Stimulated activated CD4-positive, alpha-beta T cell treated with anti-CD3 and anti-CD28 coated beads, TNF-alpha, amount 100 ng/mL, for 48 hours (primary cell): ENCODE measurements at places on chromosomes 13 and 19.

DNA sequence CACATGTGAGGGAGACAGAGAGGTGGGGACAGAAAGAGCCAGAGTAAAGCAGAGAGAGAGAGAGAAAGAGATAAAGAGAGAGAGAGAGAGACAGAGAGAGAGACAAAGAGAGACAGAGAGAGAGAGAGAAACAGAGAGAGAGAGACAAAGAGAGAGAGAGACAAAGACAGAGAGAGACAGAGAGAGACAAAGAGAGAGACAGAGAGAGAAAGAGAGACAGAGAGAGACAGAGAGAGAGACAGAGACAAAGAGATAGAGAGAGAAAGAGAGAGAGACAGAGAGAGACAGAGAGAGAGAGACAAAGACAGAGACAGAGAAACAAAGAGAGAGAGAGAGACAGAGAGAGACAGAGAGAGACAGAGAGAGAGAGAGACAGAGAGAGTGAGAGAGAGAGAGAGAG, 4.2 kb upstream of the TTYH1 start:
- DNase-seq: no peak

DNA sequence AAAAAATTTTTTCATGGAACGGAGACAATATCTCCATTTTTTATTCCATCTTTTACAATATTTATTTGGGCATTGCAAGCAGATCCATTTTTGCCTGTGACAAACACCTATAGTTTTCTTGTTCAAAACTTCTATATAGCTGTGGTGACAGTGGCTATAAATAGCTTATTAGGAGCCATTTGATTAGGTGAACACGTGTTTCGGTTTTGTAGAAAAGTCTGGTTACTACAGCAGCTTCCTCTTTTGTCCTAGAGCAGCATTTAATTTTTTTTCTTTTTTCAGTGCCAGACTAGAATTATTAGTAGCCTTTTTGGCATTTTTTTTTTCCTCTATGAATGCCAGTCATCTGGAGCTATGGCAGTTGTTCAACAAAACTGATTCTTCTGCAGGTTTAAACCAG, 123.5 kb downstream of the RXFP2 start:
- DNase-seq: no peak

GRCh38 chr13:47237571-47237970, 340.7 kb upstream of the HTR2A start:
- DNase-seq: no peak

GRCh38 chr13:97460853-97461252, 26.9 kb downstream of the RAP2A start:
- DNase-seq: no peak

DNA sequence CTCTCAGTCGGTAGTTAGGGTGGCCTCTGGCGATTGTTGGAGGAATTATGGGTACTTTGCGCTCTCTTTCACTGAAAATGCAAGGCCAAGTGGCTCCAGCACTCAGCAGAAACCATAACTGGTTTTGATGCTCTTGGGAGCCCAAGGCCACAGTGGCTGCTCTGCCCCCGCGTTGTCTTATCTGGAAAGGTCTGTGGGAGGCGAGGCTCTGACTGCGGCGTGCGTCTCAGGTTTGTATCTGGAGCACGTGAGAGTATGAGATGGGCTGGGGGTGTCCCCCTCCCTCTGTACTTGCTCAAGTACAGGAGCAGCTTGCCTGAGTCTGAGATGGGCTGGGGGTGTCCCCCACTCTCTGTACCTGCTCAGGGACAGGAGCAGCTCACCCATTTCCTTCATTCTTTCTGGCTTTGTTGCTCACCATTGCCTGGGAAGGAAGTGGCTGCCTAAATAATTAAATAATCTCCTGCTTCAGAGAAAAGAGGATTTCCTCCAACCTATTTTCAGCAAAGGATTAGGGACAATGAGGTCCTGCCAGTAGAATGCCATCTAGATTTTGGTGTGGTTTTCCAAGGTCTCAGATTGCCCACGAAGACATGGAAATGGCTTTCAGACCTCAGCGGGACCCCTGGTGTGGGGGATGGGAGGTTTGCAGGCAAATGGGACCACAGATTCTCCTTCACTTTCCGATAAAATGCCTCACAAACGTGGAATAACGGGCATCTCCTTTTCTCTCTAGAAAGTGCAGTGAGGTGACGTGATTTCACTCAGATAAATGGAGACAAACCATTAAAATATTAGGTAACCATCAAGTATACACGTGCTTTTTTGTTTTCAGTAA, 14.7 kb downstream of the ATP11A start:
- DNase-seq: no peak

DNA sequence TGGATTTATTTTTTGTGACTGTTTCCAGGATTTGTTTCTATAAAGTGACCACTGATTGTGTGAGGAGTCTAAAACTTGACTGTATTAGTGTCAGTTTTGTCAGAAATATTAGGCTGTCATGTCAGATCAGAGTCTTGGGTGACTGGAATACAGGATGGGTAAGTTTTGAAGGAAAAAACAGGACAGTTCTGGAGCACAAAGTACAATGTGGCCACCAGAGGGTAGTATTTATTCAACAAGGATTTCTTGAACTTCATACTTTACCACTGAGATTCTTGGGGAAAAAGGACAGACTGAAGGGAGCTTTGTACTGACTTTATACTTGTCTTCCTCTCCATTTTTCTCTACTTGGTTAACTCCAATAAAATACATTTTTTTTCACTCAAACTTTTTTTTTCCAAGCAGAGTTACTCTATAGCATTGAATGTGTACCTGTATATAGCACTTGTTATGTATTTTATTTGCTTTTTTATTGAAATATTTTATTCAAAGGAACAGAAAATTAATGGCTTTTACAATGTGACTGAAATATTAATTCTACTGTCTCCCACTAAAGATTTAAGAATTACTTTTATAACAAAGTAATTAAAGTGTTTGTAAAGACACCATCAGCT, 51.1 kb downstream of the LMO7 start:
- DNase-seq: no peak

DNA sequence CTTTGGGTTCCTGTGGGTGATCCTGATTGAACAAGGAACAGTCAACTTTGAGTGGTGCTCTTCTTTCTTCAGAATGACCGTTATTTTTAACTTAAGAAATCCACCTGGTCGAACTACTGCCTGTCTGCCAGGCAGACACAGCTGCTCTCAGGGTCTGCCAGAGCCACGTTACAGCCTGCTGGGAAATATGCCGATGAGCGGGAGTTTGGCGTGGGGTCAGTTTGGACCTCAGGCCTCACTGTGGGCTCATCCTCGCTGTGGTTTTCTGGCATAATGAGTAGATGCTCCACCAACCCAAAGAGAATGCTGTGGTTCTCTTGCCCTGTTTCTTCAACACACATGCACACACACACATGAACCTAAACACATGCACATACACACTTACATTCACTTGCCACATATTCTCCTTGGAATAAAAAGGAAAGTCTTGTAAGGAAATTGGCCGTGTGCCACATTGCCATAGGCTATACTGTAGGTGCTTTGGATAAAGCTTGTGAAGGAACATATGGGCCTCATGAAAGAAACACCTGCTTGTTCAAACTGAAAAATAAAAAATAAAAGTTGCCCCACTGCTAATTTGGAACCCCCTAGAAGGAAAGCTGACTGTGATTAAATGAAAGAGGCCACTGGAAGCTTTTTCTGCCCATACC, 598.7 kb upstream of the KLF12 start:
- DNase-seq: no peak

GRCh38 chr13:76533251-76533650, 353.0 kb downstream of the KCTD12 start:
- DNase-seq: no peak

DNA sequence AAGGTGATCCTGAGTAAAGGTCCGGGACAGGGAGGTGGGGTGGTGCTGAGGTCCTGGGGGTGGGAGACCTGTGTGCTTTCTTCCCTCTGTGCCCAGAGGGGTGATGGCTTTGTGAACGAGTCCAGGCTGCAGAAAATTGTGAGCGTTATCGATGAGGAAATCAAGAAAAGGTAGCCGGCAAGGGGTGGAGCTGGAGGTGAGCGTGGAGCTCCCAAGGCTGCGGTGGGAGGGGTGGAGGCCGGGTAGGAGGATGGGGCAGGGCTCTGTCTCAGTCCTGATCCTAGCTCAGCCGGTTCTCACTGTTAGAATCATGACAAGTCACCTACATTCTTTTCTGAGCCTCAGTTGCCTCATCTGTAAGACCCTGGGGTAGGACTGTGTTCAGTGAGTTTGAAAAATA, 4.0 kb downstream of the SELENOV start:
- DNase-seq: no peak

DNA sequence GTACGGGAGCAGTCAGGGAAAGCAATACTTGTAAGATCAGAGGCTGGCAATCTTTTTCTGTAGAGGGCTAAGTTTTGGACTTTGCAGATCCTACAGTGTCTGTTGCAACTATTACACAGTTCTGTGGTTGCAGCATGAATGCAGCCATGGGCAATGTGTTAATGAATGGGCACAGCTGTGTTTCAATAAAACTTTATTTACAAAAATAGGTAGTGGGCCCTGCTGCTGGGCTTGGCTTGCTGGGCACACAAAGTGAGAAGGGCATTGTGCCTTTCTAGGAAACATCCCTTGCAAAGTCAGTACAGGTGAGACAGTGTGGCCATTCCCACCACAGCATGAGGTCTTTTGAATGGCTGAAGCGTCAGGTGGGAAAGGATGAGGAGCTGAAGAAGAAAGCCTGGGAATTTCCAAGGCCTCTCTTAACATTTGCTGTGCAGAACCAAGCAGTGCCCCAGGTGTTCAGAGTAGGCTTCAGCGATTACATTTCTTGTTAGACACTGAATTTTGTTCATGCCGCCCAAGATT, 9.1 kb downstream of the KL start:
- no peak for DNase-seq

GRCh38 chr13:21364916-21365315, 94.2 kb downstream of the ZDHHC20 start:
- DNase-seq: no peak

GRCh38 chr13:50800091-50800739, 43.3 kb downstream of the DLEU7 start:
- DNase-seq: no peak

DNA sequence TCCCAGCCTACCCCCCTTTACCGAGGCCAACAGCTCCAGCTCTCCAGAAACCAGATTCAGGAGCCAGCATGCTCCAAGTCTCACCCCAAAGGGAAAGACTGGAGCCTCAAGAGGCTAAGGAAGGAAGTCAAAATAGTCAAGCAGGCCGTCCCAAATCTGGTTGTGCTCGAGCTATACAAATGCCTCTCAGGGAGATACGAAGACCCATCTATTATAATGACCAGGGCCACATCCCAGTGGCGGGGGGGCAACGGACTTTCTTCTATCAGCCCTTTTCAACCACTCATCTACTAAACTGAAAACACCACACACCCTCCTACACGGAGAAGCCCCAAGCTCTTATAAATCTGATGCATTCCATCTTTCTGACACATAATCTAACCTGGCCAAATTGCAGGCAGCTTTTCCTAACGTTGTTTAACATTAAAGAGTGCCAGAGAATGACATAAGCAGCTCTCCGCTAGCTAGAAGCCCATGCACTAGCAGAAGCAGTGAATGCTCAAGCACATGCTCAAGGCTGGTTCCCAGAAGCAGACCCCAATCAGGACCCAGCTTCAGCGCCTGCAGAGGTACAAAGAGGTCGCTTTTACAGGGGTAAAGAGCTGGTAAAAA, 104.6 kb upstream of the ZNF98 start:
- DNase-seq: no peak

GRCh38 chr13:27966641-27967202, 2.4 kb downstream of the CDX2 start:
- DNase-seq: no peak

- DNase-seq: no peak
Measured at GRCh38 chr13:67651908-67652465, 421.9 kb upstream of the PCDH9 start.

DNA sequence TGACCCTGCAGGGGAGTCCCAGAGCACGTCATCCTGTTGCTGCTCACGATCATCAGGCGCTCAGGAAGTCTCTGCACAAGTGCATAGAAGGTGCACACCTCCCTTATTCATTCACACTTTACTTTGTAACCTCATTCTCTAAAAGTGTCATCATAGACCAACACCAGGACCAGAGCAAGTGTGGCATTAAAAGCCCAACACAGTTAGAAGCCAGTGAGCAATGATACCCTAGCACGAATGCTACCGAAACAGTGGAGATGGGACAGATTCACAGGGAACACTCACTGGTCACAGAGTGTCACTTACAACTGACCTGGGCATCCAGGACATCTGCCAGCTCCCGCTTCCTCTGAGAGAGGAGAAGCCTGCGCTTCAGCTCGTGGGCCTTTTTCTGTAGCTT, 17.0 kb downstream of the HAUS8 start:
- DNase-seq: no peak

GRCh38 chr19:10294368-10294697, 4.6 kb downstream of the ICAM5 start:
- no peak for DNase-seq

DNA sequence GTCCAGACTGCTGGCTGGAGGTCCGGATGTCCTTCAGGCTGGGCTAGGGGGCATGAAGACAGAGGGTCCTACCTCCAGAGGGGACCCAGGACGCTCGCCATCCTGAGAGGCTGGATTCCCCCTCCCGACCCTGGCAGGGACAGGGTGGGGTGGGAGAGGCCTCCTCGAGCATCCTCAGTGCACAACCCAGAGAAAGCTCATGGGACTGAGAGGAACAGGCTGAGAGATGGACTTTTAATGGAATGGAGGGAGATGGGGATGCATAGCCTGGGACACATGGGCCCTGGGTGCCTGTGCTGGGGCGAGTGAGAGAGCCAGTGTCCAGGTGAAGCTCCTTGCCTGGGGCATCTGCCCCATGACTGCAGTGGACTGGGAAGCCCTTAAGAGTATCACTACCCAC, 3.1 kb downstream of the ACTL9 start:
- DNase-seq: no peak

DNA sequence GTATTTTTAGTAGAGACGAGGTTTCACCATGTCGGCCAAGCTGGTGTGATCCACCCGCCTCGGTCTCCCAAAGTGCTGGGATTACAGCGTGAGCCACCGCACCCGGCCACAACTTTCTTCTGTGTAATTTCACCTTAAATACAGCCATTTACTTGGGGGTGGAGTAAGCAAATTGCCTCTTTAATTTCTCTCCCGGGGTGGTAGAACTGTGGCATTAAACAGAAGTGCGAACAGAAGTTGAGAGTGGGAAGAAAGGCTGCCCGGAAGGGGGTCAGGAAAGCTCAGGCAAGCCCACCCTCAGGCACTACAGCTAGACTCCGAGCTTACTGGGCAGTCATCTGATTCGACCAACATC, 475 bp upstream of the DNAJC15 start:
- DNase-seq: no peak

- DNase-seq: peak; percentile 87
Measured at GRCh38 chr19:15629003-15629880, 11.5 kb upstream of the CYP4F3 start.

DNA sequence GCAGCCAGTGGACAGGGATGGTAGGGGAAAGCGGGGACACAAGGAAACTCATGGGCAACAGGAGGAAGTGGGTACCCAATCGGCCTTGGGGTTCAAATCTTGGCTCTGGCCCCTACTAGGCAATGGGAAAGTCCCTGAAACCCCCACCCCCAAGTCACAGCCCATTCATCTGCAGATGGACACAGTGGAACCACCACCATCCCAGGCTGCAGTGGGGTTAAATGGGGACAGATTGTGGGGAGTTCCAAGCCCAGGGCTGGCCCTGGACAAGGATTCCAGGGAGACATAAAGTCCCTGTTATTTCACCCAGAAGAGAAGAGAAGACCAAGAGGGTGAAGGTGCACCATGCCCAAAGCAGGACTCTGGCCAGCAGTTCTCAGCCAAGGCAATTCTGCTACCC, 48.5 kb downstream of the CPAMD8 start:
- DNase-seq: no peak

- DNase-seq: no peak
Measured at GRCh38 chr19:17156947-17157302, 58.2 kb upstream of the USE1 start.
